ENCODE measurements at places on chromosomes 7 and 10.

GRCh38 chr10:14353291-14353913, 22.7 kb upstream of the FRMD4A start:
- DNase-seq = no peak

DNA sequence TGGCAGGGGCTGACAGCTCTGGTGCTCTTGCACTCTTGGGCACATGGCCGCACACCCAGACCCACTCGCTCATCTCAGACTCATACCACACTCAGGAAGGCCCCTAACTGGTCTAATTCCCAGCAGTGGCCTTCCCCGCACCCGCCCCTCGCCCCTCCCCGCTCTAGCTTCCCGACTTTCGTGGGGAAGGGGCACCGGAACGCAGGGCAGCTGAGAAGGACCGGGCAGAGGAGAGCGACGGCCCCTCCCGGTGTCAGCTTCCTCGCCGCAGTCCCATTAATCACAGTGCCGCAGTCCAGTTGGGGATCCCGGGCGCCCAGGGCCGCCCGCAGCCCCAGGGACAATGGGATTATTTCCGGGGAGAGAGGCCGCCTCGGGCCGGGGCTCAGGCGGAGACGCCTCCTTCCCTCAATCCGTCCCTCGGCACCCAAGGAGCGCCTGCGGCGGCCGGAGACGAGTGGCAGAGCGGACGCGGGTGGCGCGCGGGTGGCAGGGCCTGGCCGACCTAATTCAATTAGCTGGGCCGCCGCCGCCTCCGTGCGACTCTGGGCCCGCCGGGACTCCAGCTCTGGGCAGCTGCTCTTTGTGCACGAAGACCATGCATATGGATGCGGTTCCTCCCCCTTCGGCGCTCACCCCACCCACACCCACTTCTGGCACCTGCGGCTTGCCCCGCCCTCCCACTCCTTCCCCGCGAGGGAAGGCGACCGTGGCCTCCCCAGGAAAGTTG, 7.8 kb upstream of the TLX1 start:
- no peak for DNase-seq

- DNase-seq = no peak
These were observed 22.7 kb upstream of the TOMM7 start for GRCh38 chr7:22845221-22845834.

DNA sequence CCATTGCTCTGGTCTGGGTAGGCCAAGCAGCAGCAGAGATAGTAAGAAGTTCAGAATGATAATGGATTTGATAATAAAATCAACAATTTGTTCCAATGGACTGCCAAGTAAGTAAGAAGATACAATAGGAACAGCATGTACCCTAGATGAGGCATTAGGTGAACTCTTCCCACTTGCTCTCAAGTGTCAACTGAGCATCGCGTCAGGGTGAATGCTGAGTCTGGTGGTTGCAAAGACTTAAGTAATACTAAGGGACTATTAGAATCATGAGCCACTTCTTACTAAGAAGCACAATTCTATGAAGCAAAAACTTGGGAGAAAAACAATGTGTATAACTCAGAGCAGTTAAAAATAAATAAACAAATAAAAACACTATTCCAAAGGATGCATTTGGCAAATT, 54.5 kb downstream of the LRRN3 start:
- DNase-seq = no peak

GRCh38 chr10:121088524-121088923, 237.4 kb downstream of the WDR11 start:
- DNase-seq = no peak

DNA sequence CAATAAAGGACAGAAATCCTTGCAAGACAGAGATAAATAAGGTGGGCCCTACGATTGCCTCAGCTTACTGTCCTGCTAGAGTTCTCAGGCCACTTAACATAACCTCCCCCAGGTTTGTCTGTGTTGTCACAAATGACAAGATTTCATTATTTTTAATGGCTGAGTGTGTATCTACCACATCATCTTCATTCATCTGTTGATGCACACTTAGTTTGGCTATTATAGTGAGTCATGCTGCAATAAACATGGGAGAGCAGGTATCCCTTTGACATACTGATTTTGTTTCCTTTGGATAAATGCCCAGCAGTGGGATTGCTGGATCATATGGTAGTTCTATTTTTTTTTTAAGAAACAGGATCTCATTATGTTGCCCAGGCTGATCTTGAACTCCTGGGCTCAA, 60.6 kb downstream of the PRTFDC1 start:
- no peak for DNase-seq

DNA sequence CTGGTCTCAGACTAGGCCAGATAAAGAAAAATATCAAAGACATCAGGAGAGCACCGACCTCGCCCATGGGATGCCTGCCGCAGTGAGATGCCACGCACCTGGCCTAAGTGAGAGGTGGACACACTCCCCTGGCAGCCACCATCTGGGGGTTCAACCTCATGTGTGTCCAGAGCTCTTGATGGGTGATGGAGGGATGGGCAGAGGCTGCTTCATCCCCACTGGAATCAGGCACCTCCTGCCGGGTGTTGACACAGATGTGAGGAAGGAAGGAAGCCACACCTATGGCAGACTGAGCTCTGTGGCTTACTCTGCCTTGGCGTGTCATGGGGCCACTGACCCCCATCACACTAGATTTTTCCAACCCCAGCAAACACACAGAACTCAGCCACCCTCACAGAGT, 11.4 kb downstream of the ZNF488 start:
- no peak for DNase-seq

DNA sequence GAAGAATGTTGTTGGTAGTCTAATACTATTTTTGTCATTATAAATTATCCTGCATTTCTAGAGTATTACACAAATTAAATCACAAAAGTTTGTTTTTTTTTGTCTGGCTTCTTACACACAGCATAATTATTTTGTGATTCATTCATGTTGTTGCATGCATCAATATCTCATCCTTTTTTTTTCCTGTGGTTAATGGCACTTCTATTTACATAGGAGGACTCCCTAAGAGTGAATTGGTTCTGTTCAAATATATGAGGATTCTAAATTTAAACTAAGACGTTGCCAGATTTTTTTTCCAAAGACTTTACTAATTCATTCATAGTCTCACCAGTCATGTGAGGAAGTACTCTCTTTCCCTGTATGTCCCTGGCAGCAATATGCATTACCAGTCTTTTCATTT, 303.3 kb downstream of the GPR37 start:
- no peak for DNase-seq

Data from effector CD4-positive, alpha-beta T cell (primary cell).